Uterine smooth muscle cell (primary cell): ENCODE measurements at places on chromosomes 13 and 19. TPM values are rescaled to one million over a fixed set of nuclear protein-coding genes. Genes with fewer than 3 reads are reported as not detected.

Gene PSPC1
- 68.9 and 90.3 TPM in 2 replicates for total RNA-seq

Gene ZNF813
- total RNA-seq = 3.0 and 3.1 TPM in 2 replicates

Gene ZNF230
- total RNA-seq = 3.0 and 3.1 TPM in 2 replicates

Gene KCNRG
- total RNA-seq = 3.0 and 3.4 TPM in 2 replicates

Gene LGALS14
- not detected in 2 replicates for total RNA-seq

Gene HPN
- not detected in 2 replicates for total RNA-seq

Gene C19orf85
- total RNA-seq = not detected in 2 replicates

Gene FCER2
- not detected in 2 replicates for total RNA-seq

Gene ZNF112
- 7.6 and 7.9 TPM in 2 replicates for total RNA-seq

Gene ARL11
- total RNA-seq = not detected in 2 replicates

Gene MIPEP
- total RNA-seq = 39.4 and 57.5 TPM in 2 replicates

Gene KLHL1
- total RNA-seq = not detected in 2 replicates

Gene KLK8
- total RNA-seq = not detected in 2 replicates

Gene IQCN
- 0.44 and 0.50 TPM in 2 replicates for total RNA-seq

Gene TNNT1
- 4.1 and 4.5 TPM in 2 replicates for total RNA-seq

Gene THSD8
- 0.22 TPM in 1 of 2 replicates, not detected in the other for total RNA-seq

Gene TMIGD2
- total RNA-seq = not detected in 2 replicates

Gene C3
- 0.22 and 0.25 TPM in 2 replicates for total RNA-seq

Gene CYP2F1
- not detected in 2 replicates for total RNA-seq

Gene TNFSF9
- total RNA-seq = 0.11 TPM in 1 of 2 replicates, not detected in the other

Gene ZNF845
- 8.4 and 9.1 TPM in 2 replicates for total RNA-seq

Gene CEACAM20
- not detected in 2 replicates for total RNA-seq

Gene ZNF283
- total RNA-seq = 11.8 and 20.2 TPM in 2 replicates

Gene IZUMO4
- 0.89 and 2.1 TPM in 2 replicates for total RNA-seq

Gene ZNF486
- 7.2 and 8.7 TPM in 2 replicates for total RNA-seq

Gene NMRK2
- total RNA-seq = not detected in 2 replicates

Gene GPR183
- under 0.01 and 0.22 TPM in 2 replicates for total RNA-seq

Gene ZNF792
- 3.0 and 5.1 TPM in 2 replicates for total RNA-seq

Gene C19orf33
- not detected in 2 replicates for total RNA-seq
